ENCODE measurements at places on chromosomes 5 and 9.

- DNase-seq, result no peak
These were observed 49.7 kb downstream of the FAM81B start for GRCh38 chr5:95440825-95441224.

DNA sequence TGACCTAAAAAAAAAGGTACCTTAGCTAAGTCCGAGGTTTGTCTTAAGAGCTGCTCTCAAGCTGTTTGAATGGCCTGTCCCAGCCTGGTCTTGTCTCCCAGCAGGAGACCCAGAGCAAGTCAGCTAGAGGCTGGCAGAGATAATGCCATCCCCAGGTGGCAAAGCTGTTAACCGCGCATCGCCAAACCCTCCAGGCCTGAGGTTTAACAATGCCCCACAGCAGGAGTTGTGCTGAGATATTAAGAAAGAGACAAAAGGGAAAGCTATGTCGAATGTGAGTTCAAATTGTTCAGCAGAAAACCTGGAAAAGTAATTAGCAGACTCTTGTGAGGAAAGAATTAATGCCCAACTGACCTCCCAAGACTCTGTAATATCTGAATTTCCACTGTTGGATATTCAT lies 187.1 kb downstream of the FSTL4 start:
- no peak for DNase-seq

DNA sequence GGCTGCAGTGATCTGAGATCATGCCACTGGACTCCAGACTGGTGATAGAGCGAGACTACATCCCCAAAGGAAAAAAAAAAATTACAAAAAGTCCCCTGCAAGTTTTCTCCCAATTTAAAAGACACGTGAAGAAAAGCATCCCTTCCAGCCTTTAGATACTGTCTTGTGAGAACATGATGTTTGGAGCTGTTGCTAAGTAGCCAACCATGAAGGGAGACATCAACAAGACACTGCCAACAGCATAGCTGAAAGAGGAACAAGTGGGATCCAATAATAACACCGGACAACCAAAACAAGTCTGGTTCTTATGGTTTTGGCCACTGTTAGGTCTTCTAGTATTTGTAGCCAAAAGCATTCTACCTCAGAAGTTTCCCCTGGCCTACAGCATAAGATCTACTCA lies 118.9 kb upstream of the CCDC180 start:
- no peak for DNase-seq

GRCh38 chr9:137456864-137457405 lies 2.2 kb downstream of the NSMF start:
- no peak for DNase-seq

Measured in T follicular helper cell (primary cell).